NCI-H345 (cell line): ENCODE measurements at places on chromosomes 1 and 21.

GRCh38 chr1:89604414-89604735 lies 28.5 kb upstream of the LRRC8C start:
- no peak for DNase-seq

DNA sequence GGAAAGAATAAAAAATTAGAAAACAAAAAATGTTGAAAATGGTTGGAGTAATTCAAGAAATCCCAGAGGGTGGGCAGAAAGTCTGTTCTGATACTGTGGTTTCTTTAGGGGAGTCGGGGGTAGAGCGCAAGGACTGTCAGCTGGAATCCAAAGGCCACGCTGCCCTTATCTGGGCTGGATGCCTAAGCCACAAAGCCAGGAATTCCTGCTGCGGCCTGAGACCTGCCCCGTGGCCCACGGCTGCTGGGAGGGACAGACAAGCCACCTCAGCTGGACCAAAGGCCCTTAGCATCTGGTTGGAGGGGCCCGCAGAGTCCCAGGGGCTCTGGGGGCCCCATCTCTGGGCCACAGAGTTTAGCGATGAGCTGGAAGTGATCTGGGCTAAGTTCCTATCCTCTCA lies 60.2 kb downstream of the DMRTB1 start:
- no peak for DNase-seq

DNA sequence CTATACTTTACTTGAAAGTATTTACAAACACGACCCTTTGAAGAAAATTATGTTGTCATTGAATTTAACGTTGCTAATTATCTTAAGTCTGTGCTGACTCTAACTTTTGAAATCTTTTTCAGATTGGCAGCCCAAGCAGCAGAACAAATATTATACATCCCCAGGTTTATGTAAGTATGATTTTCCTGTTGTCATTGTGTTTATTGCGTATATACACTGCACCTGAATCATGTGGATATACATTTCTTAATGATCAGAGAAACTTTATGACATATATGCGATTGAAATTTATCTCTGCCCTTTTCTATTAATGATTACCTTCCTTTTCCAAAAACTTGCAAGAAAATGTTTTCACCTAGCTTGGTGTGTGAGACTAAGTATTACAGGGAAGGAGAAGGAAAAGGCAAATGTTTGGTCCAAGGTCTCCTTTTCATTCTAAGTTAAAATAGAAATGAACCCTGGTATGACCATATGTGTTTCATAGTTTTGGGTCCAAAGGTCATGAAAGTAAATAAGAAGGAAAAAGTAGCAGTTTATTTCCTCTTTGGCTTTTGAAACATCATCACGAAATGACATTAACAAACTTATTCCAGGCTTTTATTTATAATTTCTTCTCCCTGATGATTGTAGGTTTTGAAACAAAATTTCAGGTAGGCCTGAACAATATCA lies 116.8 kb downstream of the VPS13D start:
- DNase-seq: no peak

GRCh38 chr21:14972678-14973077 lies 92.1 kb downstream of the NRIP1 start:
- no peak for DNase-seq

DNA sequence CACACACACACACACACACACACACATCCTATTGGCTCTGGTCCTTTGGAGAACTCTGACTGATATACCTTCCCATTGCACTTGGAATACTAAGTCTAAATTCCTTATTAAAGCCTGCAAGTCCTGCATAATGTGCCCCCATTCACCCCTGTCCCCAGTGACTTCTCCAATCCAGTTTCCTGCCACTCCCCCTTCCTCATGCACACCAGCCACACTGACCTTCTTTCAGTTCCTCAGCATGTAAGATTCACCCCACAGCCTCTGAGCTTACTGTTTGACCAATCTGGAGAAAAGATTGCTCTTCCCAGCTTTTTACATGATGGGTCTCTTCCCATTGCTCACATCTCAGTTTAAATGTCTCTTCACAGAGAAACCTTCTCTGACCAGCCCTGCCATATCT lies 146.6 kb downstream of the TBX15 start:
- no peak for DNase-seq

GRCh38 chr1:241308011-241308410 lies 49.0 kb downstream of the RGS7 start:
- DNase-seq: no peak

DNA sequence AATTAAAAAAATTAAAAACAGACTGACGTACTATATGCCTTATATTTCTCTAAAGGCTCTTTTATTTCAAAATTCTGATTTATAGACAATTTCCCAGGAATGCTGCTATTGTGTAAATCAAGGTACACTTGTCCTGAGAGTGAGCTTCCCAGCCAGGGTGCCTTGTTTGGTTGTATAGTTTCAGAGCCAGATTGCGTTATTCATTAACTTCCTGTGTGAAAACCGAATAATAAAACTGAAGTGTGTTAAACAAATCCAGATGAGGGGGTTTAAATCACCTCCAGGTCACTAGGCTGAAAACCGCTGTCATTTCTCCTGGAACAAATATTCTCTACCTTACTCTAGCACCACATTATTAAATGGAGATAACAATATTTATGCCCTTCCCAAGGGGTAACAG lies 68.7 kb downstream of the LMX1A start:
- DNase-seq: no peak

- DNase-seq: peak; percentile 44
Observed at GRCh38 chr1:119298687-119299303, 69.8 kb upstream of the HAO2 start.

GRCh38 chr1:24501371-24502064 lies 1.1 kb upstream of the RCAN3 start:
- DNase-seq: no peak

GRCh38 chr1:39136638-39137037 lies 67.9 kb upstream of the MACF1 start:
- no peak for DNase-seq

GRCh38 chr1:88216441-88216840 lies 467.6 kb upstream of the PKN2 start:
- DNase-seq: no peak

DNA sequence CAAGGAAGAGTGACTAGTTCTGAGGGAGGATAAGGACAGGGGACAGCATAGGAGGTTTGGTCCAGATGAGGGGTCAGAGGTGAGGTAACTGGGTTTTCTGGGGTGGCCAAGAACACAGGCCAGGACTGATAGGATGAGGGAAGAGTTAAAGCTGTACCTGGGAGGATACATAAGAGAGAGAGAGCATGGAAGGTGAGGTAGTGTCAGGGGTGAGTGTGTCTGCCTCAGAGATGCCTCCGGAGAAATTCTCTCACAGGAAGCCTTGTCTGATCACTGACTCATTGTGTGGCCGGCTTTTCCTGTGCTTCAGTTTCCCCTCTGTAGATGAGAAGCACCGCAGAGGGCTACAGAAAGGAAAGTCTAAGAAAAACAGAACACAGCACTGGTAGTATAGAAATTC lies 40.2 kb downstream of the FASLG start:
- no peak for DNase-seq

- DNase-seq: no peak
Observed at GRCh38 chr1:202164271-202165037, 4.1 kb upstream of the PTPN7 start.

DNA sequence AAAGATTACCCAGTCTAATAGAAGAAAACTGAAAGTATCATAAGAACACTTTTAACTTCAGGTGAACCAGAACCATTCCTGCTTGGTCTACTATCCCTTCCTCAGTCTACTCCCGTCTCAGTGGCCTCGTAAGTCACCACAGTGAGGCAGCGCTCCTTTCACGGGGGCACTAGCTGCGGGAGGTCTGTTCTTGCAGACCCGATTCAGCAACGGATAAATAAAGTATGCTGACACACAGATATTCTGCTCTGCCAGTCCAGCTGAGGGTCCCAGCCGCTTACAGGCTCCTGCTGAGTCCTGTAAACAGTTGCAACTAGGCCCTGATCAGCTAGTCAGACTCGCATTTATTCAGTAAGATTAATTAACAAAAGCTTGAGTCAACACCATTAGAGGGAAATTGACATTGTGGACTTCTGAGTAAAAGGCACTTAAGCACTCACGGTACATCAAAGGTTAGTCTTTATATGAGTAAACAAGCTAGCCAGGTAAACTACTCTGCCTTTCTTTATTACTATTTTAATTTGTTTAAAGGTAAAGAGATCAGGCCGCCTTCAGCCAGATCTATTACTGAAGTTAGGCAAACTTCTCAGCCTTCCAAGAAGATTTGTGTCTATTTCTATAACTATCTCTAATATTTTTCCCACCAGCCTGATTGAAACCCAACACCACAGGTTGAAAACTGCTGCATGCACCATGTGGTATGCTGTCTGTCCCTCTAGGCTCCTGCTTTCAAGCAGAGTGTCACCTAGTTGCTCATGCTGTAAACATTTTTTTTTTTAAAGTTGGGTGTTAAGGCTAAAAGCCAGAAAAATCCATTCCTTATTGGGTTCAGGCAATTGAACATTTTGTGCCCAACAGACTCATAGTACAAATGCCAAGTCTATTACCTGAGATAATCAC lies 87.7 kb downstream of the INTS7 start:
- DNase-seq: peak; percentile 82

DNA sequence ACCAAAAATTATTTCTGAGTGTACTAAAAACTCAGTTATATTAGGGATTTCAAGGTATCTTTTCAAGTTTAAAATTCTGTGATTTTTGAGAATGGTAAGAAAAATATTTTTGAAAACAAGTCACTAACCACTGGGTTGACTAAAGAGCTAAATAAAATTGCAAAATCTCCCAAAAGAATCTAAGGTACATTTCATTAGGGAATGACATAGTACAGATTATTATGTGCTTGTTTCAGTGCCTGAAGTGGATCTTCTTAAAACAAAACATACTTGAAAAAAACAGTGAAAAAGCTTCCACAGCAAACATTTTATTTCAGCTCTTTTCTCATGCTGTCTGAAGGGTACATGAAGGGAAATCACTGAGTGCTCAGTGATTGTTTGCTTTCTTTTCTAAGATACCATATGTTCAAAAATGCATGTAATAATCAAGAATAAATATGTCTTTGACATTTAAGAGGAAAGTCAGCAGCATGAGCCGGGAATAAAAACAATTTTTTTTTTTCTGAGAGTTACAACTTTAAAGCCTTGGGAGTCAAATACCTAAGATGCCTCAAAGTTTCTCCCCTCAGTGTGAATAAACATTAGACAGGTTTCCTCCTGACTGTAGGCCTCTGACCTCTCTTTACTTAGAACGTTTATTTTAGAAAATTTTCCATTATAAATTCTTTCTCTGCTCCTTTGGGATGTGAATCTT lies 200.7 kb downstream of the KCNT2 start:
- no peak for DNase-seq

GRCh38 chr1:25100151-25100833 lies 132.0 kb downstream of the SYF2 start:
- peak; percentile 39 for DNase-seq

DNA sequence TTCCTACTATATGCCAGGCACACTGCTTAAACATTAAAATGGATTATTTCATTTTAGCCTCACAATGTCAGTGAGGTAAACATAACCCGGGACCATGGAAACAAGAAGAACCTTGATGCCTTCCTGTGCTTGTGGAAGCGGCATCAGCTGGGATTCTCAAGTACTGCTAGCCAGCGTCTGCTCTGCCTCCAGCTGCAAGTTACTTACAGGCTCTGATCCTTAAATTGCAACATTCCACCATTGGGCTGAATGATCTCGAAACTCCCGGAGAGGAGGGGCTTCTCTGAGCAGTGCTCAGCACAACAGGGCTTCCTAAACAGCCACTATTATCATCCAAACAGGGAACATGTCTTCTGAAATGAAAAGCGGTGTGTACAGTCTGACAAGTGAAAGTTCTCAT lies 6.7 kb upstream of the MAN1C1 start:
- DNase-seq: no peak

DNA sequence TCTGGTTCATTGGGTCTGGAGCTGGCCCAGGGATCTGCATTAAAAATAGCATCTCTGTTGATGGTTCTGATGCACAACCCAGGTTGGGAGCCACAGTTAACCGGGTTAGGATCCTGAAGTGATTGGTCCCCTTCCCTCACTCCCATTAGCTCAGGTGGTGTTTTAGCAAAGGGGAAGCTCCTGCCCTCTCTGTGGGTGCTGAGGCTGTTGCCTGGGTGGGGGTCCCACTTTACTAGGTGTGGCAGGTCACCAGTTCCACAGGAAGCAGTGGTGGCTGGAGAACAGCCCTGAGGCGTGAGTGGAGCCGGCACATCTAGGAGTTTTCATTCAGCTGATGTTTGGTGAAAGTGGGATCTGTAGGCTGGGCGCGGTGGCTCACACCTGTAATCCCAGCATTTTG lies 86.5 kb downstream of the MAN1C1 start:
- no peak for DNase-seq

DNA sequence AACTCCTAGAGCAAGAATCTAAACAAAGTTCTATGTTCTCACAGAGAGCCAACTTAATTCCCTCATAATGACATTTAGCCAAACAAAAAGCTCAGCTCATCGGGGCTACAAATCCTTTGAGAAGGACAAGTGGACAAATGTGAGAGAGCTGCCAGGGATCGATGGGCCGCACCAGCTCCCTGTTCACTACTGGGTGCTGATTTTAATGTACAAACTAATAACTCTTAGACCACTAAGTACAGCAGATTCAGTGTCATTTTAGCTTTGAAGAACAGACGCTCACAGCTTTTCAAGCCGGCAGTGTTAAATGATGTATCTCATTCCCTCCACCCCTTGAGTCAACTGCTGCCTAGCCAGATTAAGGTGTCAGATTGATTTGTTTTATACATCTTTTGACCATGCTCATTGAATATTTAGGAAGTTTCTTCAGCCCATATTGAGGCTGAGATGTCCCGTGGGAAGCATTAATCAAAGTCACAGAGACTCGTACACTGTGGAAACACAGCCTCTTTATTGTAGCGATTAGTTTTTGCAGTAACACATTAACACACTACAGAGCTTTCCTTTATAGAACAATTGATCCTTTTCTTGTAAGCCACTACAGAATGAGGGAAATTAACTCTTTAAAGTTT lies 21.1 kb downstream of the PROX1 start:
- DNase-seq: no peak

GRCh38 chr1:25065321-25065721 lies 135.2 kb upstream of the RUNX3 start:
- DNase-seq: no peak

GRCh38 chr1:109091078-109091838 lies 694 bp downstream of the TMEM167B start:
- DNase-seq: peak; percentile 51

DNA sequence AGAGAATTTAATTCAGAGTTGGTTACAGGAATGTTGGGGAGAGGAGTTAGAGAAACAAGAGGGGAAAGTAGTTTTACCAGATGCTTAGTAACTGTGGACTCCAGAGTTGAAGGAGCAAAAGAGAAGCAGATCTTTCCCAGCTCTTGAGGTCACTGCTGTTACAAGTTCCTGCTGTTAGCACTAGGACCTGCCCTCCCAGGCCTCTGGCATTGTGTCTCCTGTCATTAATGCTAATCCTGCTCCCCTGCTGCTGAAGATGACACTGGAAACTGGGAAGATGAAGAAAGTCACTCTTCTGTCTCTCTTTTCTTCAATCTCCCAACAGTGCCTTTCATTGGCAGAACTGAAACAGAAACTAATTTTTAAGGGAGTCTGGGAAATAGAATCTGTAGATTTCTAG lies 845.6 kb downstream of the ADGRL2 start:
- no peak for DNase-seq

- no peak for DNase-seq
Observed at GRCh38 chr1:77310924-77311323, 29.1 kb downstream of the AK5 start.

- no peak for DNase-seq
Observed at GRCh38 chr1:111174070-111174469, 26.4 kb downstream of the DENND2D start.

- DNase-seq: no peak
Observed at GRCh38 chr1:58249388-58249736, 297.2 kb downstream of the OMA1 start.
